Naive thymus-derived CD4-positive, alpha-beta T cell (primary cell): ENCODE measurements at places on chromosomes 6 and 20. TPM values are rescaled to one million over a fixed set of nuclear protein-coding genes. Genes with fewer than 3 reads are reported as not detected.

Gene GNRH2
- 0.88 TPM for total RNA-seq

Gene TM9SF4
- 42.3 TPM for total RNA-seq

Gene SEMG1
- not detected for total RNA-seq

Gene GNMT
- 1.1 TPM for total RNA-seq

Gene BFSP1
- 3.4 and 3.5 TPM in 2 replicates for total RNA-seq

Gene RHAG
- total RNA-seq, result not detected

Gene PTCHD4
- not detected for total RNA-seq

DNA sequence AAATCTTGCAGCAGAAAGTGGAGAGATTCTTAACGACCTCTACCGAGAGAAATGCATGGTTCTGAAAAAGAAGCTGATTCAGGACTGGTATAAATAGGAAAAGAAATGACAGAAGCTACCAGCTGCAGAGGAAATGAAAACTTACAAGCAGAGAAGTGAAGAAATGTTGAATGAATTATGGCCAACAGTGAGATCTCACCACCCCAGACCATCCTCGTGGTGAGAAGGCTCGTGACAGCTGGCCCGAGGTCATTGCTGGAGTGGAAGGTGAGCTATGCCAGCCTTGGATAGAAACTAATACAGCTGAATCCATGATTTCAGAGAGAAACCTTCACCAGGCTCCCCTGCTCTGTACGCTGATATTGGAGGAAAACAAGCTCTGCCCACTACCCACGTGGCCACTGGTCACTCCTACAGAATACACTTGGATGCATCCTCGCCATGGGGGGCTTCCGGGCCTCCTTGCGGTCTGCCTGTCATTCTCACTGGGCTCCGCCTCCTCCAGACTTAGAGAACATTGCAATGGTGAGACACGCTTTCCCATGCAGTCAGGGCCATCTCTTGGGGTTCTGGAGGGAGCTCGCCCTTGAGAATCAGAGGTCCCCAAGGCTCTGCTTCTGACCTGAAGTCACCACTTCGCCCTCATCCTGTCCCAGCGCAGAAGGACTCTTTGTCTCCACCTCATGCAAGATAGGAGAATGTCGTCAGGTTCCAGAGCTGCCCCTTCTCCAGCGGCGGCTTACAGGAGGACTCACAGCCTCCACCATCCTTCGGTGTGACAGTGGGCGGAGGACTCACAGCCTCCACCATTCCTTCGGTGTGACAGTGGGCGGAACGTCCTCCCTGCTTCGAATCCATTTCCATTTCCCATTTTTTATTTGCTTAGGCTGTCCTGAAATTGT lies 10.6 kb upstream of the TUBB2B start:
- H3K36me3 ChIP-seq, result no peaks in the 10 kb centered on the region
- no peak for DNase-seq
- H3K4me3 ChIP-seq, result no peak overlapping the region
- H3K27ac ChIP-seq, result no peak overlapping the region
- H3K4me1 ChIP-seq, result no peaks in the 10 kb centered on the region

GRCh38 chr6:42140032-42140431 lies 2.4 kb downstream of the C6orf132 start:
- DNase-seq, result no peak
- H3K4me3 ChIP-seq, result no peak overlapping the region
- no peak overlapping the region for H3K27ac ChIP-seq
- no peaks in the 10 kb centered on the region for H3K27me3 ChIP-seq
- H3K4me1 ChIP-seq, result no peaks in the 10 kb centered on the region

- no peaks in the 10 kb centered on the region for H3K36me3 ChIP-seq
- H3K27me3 ChIP-seq, result no peaks in the 10 kb centered on the region
These were observed 138.7 kb upstream of the BACH2 start for GRCh38 chr6:90435207-90435899.

DNA sequence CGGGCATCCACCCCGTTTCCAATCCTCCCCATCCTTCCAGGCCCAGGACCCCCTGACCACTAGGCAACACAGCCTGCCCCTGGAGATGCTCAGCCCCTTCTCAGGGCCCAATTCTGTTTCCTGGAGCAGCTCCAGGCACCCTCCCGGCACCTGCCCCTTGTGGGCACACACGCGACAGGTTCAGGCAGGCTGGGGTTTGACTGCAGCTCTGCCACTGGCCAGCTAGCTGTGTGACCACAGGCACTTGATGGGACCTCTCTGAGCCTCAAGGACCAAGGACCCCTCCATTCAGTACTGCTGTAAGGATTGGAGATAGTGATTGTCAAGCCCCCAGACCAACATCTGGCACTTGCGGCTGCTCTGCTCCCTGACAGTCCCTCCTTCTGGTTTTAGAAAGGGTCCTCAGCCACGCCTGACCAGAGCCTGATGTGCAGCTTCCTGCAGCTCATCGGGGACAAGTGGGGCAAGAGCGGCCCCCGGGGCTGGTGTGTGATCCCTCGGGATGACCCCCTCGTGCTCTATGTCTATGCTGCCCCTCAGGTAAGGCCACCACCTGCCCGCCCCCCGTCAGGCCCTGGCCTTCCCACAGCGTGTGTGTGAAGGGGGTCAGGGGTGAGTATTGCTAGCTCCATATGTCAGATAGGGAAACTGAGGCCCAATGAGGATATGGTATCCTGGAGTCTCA lies 21.7 kb downstream of the FGD2 start:
- H3K4me1 ChIP-seq, result peaks cover 19% of the 10 kb centered on the region
- H3K27ac ChIP-seq, result no peak overlapping the region
- no peaks in the 10 kb centered on the region for H3K27me3 ChIP-seq
- DNase-seq, result no peak
- H3K4me3 ChIP-seq, result no peak overlapping the region
- no peaks in the 10 kb centered on the region for H3K36me3 ChIP-seq

- no peaks in the 10 kb centered on the region for H3K36me3 ChIP-seq
- no peaks in the 10 kb centered on the region for H3K4me1 ChIP-seq
- no peak overlapping the region for H3K4me3 ChIP-seq
- no peak overlapping the region for H3K27ac ChIP-seq
- no peak for DNase-seq
- H3K27me3 ChIP-seq, result no peaks in the 10 kb centered on the region
These were observed 375.7 kb downstream of the GJA1 start for GRCh38 chr6:121811106-121811505.

GRCh38 chr6:114450631-114451030 lies 107.8 kb upstream of the HS3ST5 start:
- DNase-seq, result no peak
- H3K4me1 ChIP-seq, result no peaks in the 10 kb centered on the region
- no peaks in the 10 kb centered on the region for H3K27me3 ChIP-seq
- no peak overlapping the region for H3K27ac ChIP-seq
- no peaks in the 10 kb centered on the region for H3K36me3 ChIP-seq
- no peak overlapping the region for H3K4me3 ChIP-seq

GRCh38 chr6:32175711-32176475 lies at the start of gene AGPAT1:
AGPAT1 (minus strand) TSS chr6:32176084; CDS start chr6:32171496, 4,588 bp downstream.
- peak; percentile 95 for DNase-seq
- no peaks in the 10 kb centered on the region for H3K27me3 ChIP-seq
- H3K27ac ChIP-seq, result peak within 1 kb of the TSS; percentile 91

- no peaks in the 10 kb centered on the region for H3K36me3 ChIP-seq
- no peaks in the 10 kb centered on the region for H3K4me1 ChIP-seq
- no peak for DNase-seq
- H3K27ac ChIP-seq, result no peak overlapping the region
These were observed 11.4 kb upstream of the TBX18 start for GRCh38 chr6:84775751-84776150.

- no peaks in the 10 kb centered on the region for H3K36me3 ChIP-seq
- H3K4me1 ChIP-seq, result no peaks in the 10 kb centered on the region
- H3K4me3 ChIP-seq, result no peak overlapping the region
- no peak overlapping the region for H3K27ac ChIP-seq
- DNase-seq, result no peak
These were observed 264.1 kb downstream of the FOXC1 start for GRCh38 chr6:1873781-1874180.

DNA sequence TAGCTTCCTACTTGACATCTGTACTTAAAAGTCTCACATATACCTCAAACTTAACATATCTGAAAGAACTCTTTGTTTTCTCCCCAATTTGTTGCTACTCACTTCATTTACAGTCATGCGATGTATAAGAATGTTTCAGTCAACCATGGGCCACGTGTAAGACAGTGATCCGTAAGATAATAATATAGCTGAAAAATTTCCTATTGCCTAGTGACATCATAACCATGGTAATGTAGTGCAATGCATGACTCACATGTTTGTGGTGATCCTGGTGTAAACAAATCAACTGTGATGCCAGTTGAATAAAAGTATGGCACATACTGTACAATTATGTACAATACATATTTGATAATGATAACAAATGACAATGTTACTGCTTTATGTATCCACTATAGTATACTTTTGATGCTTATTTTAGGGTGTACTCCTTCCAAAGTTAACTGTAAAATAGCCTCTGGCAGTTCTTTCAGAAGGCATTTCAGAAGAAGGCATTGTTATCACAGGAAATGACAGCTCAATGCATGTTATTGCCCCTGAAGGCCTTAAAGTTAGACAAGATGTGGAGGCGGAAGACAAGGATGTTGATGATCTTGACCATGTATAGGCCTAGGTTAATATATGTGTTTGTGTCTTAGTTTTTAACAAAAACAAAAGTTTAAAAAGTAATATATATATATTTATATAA lies 579.0 kb downstream of the EPHA7 start:
- no peaks in the 10 kb centered on the region for H3K27me3 ChIP-seq
- H3K4me3 ChIP-seq, result no peak overlapping the region
- no peak overlapping the region for H3K27ac ChIP-seq
- DNase-seq, result no peak
- no peaks in the 10 kb centered on the region for H3K36me3 ChIP-seq

DNA sequence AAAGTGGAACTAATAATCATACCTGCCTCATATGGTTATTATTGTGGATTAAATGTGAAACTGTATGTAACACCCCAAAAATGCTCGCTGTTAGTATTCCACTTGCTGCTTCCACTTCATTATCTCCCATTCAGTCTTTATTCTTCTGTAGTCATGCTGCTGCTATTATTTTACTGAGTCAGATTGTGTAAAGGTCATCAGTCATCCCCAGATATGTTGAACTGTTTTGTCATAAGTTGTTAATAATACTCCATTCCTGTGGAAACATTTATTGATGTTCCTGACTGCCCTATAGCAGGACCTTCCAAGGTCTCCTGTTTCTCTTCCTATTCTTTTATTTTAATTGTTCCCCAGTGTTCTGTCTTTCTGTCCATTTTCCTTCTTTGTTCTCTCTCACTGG lies 1148.3 kb downstream of the EPHA7 start:
- no peaks in the 10 kb centered on the region for H3K27me3 ChIP-seq
- no peak overlapping the region for H3K27ac ChIP-seq
- no peak overlapping the region for H3K4me3 ChIP-seq
- no peaks in the 10 kb centered on the region for H3K4me1 ChIP-seq

DNA sequence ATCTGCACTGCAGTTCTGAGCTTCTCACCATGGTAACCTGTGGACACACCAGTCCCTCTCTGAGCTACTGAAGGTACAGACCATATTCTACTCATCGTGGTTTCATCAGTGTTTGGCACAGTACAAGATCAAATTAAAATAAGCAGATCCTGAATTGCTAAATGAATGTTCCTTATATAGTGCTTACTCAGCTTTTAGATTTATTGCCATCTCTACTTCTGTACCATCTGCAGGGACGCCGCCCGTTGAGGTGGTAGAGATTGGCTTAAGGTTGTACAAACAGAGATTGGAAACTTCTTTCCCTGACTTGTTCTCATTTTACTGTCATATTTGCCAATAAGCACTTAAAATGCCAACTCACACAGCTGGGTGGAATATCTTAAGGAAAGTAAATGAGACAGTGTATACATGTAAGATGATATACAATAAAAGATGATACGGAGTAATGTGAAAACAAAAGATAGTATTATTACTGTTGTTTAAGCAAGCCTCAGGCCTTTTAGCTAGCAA lies 223.4 kb upstream of the FOXQ1 start:
- no peak overlapping the region for H3K4me3 ChIP-seq
- no peak overlapping the region for H3K27ac ChIP-seq
- H3K36me3 ChIP-seq, result no peaks in the 10 kb centered on the region
- no peaks in the 10 kb centered on the region for H3K27me3 ChIP-seq

- no peak overlapping the region for H3K27ac ChIP-seq
- no peaks in the 10 kb centered on the region for H3K4me1 ChIP-seq
- no peaks in the 10 kb centered on the region for H3K27me3 ChIP-seq
- H3K36me3 ChIP-seq, result no peaks in the 10 kb centered on the region
- no peak for DNase-seq
These were observed 741.3 kb downstream of the DOK5 start for GRCh38 chr20:55216525-55217242.

- H3K27ac ChIP-seq, result no peak overlapping the region
- no peak for DNase-seq
- no peak overlapping the region for H3K4me3 ChIP-seq
- no peaks in the 10 kb centered on the region for H3K4me1 ChIP-seq
These were observed 129.2 kb upstream of the AKAP12 start for GRCh38 chr6:151110576-151110905.

DNA sequence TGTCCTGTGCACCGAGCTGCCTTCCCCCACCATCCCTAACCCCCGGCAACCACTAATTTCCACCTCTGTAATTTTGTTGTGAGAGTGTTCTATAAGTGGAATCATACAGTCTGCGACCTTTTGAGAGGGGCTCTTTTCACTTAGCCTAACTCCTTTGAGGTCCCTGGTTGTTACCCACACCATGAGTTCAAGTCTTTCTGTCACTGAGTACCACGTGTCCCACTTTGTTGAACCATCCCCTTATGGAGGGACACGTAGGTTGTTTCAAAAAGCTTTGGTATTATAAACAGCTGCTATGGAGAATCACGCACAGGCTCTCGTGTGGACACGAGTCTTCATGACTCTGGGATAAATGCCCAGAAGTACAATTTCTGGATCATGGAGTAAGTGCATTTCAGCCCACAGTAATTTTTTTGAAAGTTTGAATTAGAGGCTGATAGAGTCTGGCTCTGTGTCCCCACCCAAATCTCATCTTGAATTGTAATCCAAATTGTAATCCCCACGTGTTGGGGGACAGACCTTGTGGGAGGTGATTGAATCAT lies 9.5 kb downstream of the FAM209B start:
- DNase-seq, result no peak
- no peak overlapping the region for H3K27ac ChIP-seq
- H3K4me1 ChIP-seq, result no peaks in the 10 kb centered on the region

- H3K4me1 ChIP-seq, result no peaks in the 10 kb centered on the region
- H3K36me3 ChIP-seq, result no peaks in the 10 kb centered on the region
- H3K27ac ChIP-seq, result no peak overlapping the region
- no peak overlapping the region for H3K4me3 ChIP-seq
- DNase-seq, result no peak
These were observed 4.5 kb downstream of the LAMA5 start for GRCh38 chr20:62362590-62362940.
